KBM-7 (cell line): ENCODE measurements at places on chromosomes 1 and 21.

GRCh38 chr1:201966171-201966570, 10.9 kb downstream of the TIMM17A start:
- no peak for DNase-seq

GRCh38 chr1:225378880-225379279, 49.0 kb downstream of the LBR start:
- peak; percentile 16 for DNase-seq

DNA sequence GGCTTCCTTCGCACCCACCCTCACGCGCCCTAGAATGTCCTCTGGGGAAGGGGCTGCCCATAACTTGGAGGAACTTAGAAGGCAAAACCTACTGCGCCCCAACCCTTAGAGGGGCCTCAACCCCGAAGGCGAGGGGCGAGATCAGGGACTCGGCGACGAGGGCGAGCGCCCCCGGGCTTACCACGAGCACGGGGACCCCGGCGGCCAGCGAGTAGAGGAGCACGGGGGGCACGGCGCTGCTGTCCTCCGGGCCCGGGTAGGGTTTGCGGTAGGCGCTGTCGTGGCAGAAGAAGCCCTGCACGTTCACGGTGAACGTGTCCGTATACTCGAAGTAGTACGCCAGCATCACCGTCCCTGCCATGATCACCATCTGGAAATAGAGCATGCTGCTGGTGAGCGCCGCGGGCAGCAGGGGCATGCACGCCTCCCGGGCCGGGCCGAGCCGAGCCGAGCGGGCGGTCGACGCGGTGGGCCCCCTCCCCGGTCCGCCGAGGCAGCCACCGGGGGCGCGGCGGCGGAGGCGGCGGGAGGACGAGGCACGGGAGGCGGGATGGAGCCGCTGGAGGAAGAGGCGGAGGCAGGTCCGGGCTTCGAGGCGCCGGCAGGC, 304 bp downstream of the PLPPR5 start:
- no peak for DNase-seq

- DNase-seq, result no peak
These were observed 122.5 kb downstream of the GIPC2 start for GRCh38 chr1:78168306-78168705.

- DNase-seq, result no peak
These were observed 24.4 kb upstream of the GNG4 start for GRCh38 chr1:235673981-235674380.

DNA sequence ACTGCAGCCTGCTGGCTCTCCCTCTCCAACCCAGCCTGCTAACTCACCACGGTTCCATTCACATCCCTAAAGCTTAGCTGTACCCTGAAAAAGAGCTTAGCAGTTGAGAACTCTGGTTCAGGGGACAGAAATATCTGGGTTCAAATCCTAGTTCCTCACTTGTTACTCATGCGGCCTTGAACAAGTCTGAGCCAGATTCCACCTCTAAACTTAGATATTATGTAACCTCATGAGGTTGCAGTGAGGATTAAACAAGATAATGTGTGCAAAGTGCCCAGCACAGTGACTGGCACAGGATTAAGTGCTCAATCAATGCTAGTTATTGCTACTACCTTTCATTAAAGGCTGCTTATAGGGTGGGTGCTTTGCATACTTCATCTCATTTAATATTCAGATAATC, 41.3 kb upstream of the DHCR24 start:
- no peak for DNase-seq

GRCh38 chr1:100132566-100133477, at the start of the genes SASS6 and TRMT13:
Gene SASS6 (minus strand): TSS chr1:100132930. CDS start chr1:100132814, 116 bp downstream.
Gene TRMT13 (plus strand): TSS chr1:100133163. CDS start chr1:100133169, 6 bp downstream.
- DNase-seq, result peak; percentile 98
